ENCODE measurements at places on chromosomes 7 and 10.

GRCh38 chr7:73905360-73905759 lies 44.4 kb downstream of the TMEM270 start:
- no peak for DNase-seq

GRCh38 chr10:132891368-132891767 lies 51.0 kb downstream of the CFAP46 start:
- no peak for DNase-seq

DNA sequence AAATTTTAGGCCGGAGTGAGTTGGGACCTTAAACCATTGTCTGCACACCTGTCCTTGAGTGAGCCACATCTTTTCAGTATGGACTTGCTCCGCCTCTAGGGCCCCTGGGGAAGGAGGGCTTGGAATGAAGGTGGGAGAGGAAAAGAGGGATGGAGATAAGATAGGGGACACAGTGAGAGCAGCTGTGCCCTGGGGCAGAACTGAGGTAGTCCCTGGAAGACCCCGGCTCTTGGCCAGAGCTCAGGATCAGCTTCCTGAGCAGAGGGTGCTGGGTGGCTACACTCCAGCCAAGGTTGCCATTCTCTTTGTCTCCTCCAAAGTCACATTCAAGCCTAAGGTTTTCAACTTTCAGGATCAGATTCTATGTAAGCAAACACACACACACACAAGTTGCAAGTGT lies 82.0 kb downstream of the MKI67 start:
- DNase-seq: no peak

GRCh38 chr7:128812514-128813168 lies 17.6 kb upstream of the FLNC start:
- DNase-seq: no peak

GRCh38 chr10:18455086-18455884 lies 196.1 kb downstream of the NSUN6 start:
- DNase-seq: no peak

GRCh38 chr7:95646350-95646749 lies 50.0 kb upstream of the PDK4 start:
- DNase-seq: no peak

- no peak for DNase-seq
Measured at GRCh38 chr10:59387951-59388670, 25.8 kb upstream of the FAM13C start.

- DNase-seq: no peak
Measured at GRCh38 chr10:11595395-11595692, 16.1 kb downstream of the USP6NL start.

- no peak for DNase-seq
Measured at GRCh38 chr10:124983321-124983720, 41.4 kb downstream of the ZRANB1 start.

GRCh38 chr10:58373442-58373827 lies 11.8 kb upstream of the TFAM start:
- DNase-seq: no peak

- DNase-seq: no peak
Measured at GRCh38 chr7:5526100-5526905, 102.7 kb upstream of the TNRC18 start.

- DNase-seq: no peak
Measured at GRCh38 chr10:121527690-121528089, 70.6 kb downstream of the FGFR2 start.

- peak; percentile 9 for DNase-seq
Measured at GRCh38 chr10:28981007-28981406, 303.7 kb downstream of the BAMBI start.

DNA sequence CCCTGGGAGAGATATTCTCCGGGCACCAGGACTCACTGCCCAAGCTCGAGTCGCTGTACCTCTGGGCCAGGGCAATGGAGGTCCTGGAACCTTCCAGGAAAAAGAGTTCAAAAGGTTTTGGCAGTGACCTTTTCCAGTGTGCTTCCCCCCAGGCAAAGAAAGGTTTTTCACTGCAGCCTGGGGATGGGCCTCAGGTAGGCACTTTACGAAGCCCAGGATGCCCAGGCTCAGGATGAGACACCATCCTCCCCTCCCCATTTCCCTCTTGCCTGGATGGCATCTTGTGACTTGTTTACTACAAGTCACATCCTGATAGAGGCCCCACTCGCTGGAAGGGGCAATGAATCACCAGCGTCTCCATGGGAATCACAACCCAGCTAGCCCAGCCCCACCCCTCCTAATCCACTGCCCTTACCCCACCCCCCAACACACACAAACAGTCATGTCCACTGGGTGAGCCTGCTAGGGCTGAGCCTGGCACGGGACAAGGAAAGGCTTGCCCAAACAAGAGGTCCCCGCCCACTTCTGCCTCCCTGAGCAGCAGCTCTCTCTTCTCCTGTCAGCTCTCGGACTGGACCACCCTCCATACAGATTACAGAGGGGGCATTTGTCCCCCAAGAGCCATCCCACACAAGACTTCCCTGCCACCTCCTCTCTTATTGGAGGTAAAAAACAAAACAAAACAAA lies 93.8 kb upstream of the SMNDC1 start:
- no peak for DNase-seq

GRCh38 chr7:28418311-28418710 lies 6.0 kb downstream of the CREB5 start:
- no peak for DNase-seq

GRCh38 chr7:90618876-90619275 lies 22.8 kb downstream of the CDK14 start:
- no peak for DNase-seq

DNA sequence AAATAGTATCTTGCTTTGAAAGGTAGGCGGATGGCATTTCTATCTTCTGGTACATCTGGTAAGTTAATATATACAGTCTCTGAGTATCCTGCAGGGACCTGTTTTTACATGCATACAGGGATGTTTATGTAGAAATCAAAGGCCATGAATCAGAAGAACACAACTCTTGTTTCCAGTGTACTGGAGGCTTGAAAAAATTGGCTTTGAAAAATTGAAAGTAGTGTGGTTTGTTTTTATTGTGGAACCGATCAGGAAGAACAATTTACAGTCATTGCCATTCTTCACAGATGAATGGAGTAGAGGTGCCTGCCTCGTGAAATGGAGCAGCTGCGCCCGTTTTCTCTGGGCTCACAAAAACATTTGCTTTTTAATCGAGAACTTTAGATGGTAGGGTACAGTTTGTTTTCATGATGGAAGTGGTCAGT lies 54.0 kb upstream of the RPA3 start:
- peak; percentile 57 for DNase-seq

DNA sequence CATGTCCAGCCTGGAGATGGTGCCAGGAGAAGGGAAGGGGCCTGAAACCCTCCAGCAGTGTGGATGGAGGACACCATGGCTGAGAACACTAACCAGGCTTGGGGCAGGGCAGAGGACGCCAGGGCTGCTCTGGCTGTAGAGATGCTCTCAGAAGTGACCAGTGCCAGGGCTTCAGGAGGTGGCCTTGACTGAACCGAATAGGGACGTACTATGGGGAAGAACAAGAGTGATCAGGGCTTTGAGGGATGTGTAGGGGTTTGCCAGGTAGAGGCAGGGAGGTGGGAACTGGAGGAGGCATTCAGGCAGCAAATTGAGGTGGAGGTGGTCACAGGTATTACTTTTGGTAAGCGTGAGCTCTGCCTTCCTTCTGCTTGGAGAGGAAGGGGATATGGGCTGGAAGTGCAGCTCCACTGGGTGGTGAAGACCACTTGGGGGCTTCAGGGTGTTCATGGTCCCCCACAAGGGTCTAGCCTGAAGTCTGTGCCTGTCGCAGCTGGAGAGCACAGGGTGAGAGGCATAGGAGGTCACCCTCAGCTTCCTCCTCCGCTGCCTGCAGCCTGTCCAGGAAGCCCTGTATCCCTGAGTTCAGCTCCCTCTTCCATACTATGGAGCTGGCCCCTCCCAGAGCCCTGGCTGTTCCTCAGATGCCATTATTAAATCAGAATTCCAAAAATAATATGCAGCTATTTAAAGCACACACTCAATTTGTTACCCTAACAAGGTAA lies 27.8 kb downstream of the ADCY1 start:
- no peak for DNase-seq

DNA sequence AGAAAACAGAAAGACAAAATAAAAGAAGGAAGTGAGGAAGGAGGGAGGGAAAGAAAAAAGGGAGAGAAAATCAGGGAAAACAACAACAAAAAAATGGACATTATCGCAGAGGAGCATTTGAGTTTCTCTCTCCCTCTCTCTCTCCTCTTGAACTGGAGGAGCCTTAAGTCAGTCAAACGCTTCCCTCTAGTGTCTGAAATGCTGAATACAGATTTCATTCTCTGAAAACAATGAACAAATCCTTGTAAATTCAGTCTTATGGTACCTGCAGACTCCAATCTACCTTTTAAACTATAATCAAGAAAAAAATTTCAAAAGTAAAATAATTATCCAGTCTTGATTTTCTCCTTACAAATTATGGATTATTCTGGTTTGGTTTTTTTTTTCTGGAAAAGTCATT lies 89.2 kb upstream of the PFKP start:
- peak; percentile 39 for DNase-seq

- DNase-seq: peak; percentile 51
Measured at GRCh38 chr10:112202561-112203241, 19.1 kb upstream of the GPAM start.

- no peak for DNase-seq
Measured at GRCh38 chr7:80420876-80421275, 91.0 kb downstream of the GNAT3 start.

GRCh38 chr10:122859527-122859926 lies 13.9 kb upstream of the CUZD1 start:
- no peak for DNase-seq

Data from GM12865 (cell line).